ENCODE measurements at places on chromosomes 2 and 18.
A peak's percentile ranks its signal among the peaks of the same experiment; 100 is the strongest.

DNA sequence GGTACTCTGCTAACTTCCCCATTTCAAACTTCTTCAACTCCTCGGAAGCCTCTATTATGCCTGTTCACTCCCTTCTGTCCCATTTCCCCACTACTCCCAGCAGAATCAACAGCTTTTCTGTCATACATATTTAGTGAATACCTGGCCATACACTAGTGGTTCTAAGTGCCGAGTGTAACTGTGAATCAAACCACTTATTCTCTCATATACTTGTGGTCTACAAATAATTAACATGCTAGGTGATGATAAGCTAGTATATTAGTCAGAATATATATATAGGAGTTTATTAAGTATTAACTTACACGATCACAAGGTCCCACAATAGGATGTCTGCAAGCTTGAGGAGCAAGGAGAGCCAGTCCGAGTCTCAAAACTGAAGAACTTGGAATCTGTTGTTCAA is 150.7 kb downstream of the CCDC102B start:
- DNase-seq, result no peak

DNA sequence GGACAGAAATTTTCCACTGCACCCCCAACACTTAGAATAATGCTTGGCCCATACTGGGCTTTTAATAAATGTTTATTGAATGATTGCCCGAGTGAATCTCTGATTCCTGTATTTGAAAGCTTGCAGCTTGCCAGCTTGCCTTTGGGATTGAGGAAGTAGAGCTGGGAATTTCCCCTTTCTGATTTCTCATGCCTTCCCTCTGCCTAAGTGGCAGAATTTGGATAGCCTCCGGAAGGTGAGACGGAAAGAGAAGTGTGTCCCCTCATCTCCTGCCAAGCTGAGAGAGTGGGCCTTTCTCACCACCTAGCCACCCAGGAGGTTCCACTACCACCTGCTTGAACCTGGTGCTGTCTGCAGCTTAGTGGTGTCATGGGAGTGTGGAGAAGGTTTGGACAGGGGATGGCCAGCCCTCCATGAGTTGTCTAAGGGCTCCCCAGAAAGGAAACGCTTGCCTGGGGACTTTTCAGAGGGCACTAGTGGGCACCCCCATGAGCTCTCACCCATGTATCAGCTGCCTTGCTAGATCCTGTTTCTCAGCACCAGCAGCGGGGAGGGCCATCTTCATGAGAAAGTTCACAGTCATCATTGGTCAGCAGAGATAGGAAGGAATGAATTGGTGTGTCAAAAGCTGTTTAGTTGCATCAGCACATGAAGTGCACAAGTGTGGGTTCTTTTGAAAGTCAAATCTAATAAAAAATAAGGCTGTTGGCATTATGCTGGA is 8.6 kb upstream of the NCOA1 start:
- DNase-seq, result no peak

- no peak for DNase-seq
These were observed 469.6 kb downstream of the TGIF1 start for GRCh38 chr18:3919396-3920061.

DNA sequence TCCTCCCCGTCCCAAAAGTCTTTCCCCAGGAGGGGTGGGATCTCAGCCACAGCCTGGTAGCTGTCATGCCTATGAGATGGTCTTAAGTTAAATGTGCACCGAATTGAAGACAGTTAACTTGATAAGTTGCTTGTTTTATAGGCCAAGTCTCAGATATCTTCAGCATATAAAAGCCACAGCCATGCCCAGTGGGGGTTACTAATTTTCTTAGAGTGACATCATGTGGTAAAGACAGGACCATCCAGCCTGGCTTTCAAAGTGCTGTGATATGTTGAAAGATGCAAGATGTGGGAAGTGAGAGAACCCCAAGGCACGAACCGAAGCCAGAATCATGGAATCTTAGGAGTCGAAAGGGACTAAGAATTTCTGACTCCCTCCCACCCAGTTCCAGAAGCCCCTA is 42.1 kb upstream of the FAM124B start:
- no peak for DNase-seq

GRCh38 chr18:22998344-22998743 is 65.2 kb downstream of the RBBP8 start:
- DNase-seq, result no peak

DNA sequence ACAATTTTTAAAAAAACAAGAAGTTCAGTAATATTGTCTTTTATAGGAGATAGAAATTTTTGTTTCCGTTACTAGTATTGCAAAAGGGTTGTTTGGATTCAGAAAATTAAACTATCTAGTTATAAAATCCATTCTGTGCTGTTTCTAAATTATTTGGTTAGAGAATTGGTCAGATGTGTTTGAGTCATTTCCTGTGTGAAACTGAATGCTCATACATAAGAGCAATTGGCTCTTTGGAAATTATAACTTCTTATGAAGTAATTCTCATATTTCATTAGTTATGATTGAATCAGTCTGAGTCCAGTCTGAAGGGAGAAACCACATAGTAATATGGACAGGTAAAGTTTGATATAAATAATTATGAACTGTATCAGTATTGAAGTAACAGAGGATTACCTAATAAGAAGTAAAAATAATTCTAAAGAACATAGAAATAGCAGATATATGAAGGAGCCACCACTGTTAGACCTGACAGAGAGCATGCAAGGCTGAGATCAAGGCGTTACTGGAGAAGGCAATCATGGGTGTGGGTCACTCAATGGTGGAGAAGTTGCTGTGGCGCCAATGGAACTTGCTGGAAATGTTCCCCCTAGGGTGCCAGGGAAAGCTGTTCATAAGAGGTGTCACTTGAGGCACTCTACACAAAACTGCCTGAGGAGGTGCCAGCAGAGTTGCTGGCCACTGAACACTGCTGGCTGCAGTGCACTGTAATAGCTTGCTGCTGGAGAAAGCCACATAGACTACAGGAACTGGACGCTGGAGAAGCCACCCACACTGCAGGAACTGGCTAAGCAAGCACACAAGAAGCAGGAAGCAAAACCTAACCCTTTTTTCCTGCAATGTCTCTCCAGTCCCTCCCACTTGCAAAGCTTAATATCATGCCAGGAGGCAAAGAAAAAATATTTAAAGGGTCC is 18.0 kb upstream of the FAP start:
- peak; percentile 70 for DNase-seq

- DNase-seq, result no peak
These were observed 6.1 kb upstream of the PCBP1 start for GRCh38 chr2:70081221-70081620.

DNA sequence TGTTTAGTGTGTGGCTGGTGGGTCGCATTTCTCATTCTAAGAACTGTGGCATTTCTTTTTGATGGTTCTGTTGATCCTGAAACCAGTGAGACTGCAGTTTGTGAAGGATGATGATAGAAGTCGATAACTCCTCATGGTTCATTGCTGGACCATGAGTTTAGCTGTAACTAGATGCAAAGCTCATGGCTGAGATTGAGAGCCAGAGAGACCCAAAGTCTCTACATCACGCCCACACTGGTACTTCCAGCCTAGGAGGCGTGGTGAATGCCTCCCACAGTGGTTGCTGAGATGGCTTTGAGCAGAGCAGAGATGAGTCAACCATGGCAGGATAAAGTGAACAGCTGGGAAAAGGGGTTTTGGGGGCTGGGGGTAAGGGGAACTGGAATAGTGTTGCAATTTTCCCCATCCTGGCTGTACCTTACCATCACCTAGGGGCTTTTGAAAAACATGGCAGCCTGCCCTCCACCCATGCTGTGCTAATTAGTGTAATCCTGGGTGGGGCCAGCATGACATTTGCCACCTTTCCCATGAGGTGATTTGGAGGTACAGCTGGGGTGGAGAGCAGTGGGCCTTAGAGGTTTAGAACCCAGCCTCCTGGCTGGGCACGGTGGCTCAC is 24.1 kb downstream of the INPP4A start:
- DNase-seq, result no peak

DNA sequence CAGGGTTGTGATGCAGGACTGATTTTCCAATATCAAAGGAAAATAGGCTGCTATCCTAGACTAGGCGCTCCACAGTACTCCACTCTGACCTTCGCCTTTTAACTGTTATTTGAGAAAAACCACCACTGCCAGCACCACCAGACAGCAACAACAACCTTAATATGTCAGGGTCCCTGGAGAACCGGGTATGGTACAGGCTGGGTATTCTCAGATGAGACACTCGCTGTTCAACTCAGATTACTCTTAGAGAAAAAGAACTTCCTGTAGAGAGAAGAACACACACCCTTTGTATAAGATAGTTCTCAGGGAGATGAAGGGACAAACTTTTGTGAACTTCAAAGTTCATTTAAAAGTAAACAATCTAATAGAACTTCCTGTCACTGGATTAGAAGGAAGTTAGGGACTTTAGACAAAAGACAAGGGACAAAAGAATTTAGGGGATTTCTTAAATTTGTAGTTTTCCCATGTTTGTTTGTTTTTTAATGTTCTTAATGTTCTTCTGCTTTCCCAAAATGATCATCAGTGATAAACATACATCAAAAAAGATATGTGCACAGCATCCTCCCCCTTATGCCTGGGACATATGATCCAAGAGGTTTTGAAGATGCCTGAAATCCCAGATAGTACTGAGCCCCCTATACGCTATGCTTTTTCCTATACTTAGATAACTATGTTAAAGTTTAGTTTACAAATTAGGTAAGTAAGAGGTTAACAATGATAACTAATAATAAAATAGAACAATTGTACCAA is 41.3 kb upstream of the PPP1R1C start:
- DNase-seq, result no peak

DNA sequence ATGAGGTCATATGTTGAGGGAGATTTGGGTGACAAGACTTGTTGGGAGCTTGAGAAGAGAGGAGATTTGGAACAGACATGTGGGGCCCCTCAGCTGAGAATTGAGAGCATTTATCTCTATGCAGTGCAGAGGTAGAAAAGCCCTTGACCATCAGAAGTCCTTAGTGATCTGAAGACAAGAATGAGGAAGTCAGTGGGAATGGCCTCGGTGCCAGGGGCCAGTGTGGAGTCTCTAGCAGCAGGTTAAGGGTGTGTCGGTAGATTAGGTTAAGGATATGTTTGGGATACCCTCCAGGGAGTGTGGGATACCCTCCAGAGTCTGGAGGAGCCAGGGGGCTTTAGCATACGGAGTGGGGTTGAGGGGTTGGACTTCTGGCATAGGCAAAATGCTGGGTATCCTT is 41.6 kb downstream of the FBXO48 start:
- DNase-seq, result no peak

DNA sequence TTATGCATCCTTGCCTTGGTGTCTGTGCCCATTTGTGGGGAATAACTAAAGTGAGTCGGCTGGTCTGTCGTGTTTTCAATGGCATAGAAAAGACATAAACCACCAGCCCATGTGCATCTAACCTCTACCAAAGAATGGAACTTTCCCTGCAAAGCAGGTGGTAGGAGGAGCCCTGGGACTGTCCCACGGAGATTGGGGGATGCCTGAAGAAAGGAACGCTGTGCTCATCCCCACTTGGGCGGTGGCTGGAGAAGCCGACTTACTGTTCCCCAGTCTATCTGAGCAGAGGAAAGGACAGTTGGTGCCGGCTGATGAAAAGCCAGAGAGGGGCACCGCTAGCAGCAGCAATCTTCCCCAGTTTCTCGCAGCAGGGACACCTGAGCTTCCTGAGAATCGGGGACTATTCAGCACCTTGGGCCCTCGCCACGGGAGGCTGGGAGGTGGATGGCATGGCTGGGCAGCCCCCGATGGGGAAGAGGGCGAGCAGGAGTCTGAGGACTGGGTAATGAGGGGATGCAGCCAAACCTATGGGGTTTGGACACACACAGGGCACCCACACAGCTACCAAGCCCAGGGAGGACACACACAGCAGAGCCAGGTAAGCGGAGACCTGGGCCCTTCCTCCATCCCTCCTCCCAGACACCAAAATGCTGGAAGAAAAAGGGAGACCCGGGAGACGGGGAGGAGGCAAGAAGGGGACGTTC is 53.7 kb upstream of the AGAP1 start:
- DNase-seq, result no peak

DNA sequence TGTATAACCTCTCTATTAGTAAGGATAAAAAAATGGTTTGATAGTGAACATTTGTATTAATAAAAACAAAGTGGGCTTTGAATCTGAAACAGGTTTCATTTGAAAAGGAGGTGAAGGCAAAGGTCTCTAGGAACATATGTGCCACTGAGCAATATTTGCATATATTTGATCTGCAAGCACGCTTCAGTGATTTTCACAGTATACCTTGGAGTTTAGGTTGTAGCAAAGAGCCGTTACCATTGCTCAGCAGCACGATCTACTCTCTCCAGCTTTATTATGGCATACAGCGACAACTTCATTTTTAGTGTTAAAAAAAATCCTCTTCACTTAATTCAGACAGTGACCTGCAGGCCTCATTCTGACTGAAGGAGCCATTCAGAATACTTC is 75.8 kb upstream of the ZEB2 start:
- no peak for DNase-seq

- DNase-seq, result no peak
These were observed 169.6 kb downstream of the KCNS3 start for GRCh38 chr2:18047896-18048657.

DNA sequence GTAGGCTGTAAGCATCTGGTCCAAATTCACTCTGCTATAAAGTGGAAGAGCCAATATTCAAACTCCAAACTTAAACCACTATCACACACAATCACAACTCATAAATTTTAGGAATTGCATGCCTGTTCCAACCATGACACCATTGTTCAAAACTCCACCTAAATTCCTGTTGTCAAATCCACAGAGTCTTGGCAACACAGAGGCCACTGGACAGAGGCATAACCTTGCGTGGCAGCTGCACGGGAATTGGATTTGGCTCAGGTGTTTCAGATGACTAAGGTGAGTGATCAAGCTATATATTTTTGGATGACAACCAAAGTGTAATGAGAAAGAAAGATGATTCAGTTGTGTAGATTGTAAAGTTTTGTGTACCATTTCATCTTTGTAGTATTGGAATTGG is 422.7 kb upstream of the TNP1 start:
- no peak for DNase-seq

DNA sequence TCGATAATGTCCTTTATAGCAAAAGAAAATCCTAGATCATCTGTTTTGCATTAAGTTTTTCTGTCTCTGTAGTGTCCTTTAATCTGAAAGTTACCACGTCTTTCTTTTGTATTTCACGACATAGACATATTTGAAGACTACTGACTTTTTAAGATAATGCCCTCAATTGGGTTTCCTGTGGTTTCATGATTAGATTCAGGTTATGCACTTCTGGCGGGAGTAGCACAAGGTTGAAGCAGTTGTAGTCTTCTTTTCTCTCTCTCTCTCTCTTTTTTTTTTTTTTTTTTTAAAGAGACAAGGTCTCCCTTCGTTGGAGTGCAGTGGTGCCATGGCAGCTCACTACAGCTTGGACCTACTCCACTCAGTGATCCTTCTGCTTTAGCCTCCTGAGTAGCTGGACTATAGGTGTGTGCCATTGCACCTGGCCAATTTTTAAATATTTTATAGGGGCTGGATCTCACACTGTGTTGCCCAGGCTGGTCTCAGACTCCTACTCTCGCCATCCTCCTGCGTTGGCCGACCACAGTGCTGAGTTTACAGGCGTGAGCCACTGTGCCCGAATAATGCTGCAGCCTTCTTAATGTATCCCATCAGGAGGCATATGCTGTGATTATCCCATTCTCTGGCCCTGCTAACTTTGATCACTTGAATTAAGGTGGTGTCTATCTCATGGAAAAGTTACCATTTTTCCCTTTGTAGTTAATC is 3.9 kb downstream of the INPP4A start:
- DNase-seq, result no peak
